Activated T-helper 2 cell treated with anti-CD3 and anti-CD28 coated beads, Interferon-gamma antibody, Interleukin-2, Interleukin-4, amounts not matched to agents 10 μg/mL and 5 μg/mL and 100 μg/mL, durations not matched to agents 14 hours and 24 hours and 36 hours (primary cell): ENCODE measurements at places on chromosomes 12 and 14. TPM values are rescaled to one million over a fixed set of nuclear protein-coding genes. Genes with fewer than 3 reads are reported as not detected.

DNA sequence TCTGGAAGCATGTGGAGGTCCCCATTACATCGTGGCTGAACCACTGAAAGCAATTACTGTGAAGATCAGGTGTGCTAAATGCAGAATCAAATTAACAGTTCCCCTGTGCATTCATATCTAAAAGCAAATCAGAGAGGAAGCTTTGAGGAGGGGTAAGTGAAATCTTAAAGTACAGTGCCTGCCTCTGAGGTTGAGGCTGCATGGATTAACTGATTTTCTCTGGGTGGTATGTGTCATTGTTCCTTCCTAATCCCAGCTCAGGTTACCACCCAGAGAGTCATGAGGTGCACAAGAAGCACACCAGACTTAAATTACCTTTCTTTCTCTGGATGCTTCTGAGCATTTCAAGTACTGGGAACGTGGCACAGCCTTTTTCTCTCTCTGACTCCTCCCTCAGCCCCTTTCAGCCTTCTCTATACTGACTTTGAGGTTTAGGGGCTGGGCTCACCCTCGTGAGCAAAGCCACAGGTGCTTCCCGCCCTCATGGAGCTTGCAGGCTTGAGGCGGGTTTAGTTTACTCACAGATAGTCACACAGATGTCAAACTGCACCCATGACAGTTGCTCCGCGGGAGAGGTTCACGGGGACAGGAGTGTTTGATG lies 237.6 kb upstream of the CRY1 start:
- H3K27ac ChIP-seq, result no peak overlapping the region
- no peak overlapping the region for H3K4me3 ChIP-seq
- H3K4me1 ChIP-seq, result peaks cover 83% of the 10 kb centered on the region
- peaks cover 23% of the 10 kb centered on the region for H3K36me3 ChIP-seq

RPGRIP1 gene
- not detected in 2 replicates for total RNA-seq

- H3K36me3 ChIP-seq, result peaks cover 52% of the 10 kb centered on the region
- peaks cover 4% of the 10 kb centered on the region for H3K4me1 ChIP-seq
- DNase-seq, result no peak
- H3K27me3 ChIP-seq, result no peaks in the 10 kb centered on the region
Measured at GRCh38 chr12:62516927-62517326, 50.3 kb downstream of the MON2 start.

- H3K4me3 ChIP-seq, result no peak overlapping the region
- H3K36me3 ChIP-seq, result no peaks in the 10 kb centered on the region
- no peaks in the 10 kb centered on the region for H3K27me3 ChIP-seq
- H3K27ac ChIP-seq, result no peak overlapping the region
- H3K4me1 ChIP-seq, result no peaks in the 10 kb centered on the region
Measured at GRCh38 chr14:42854061-42854460, 1247.4 kb downstream of the LRFN5 start.

BCAT1 gene
- total RNA-seq, result 12.7 and 12.9 TPM in 2 replicates

EID3 gene
- 9.4 and 10.1 TPM in 2 replicates for total RNA-seq

- peaks cover 74% of the 10 kb centered on the region for H3K36me3 ChIP-seq
- peak overlapping the region; percentile 88 for H3K27ac ChIP-seq
- DNase-seq, result no peak
- H3K4me1 ChIP-seq, result peaks cover 88% of the 10 kb centered on the region
- no peaks in the 10 kb centered on the region for H3K27me3 ChIP-seq
Measured at GRCh38 chr14:99252940-99253868, 18.8 kb downstream of the BCL11B start.

GRCh38 chr14:55438066-55438683 lies 2.2 kb downstream of the TBPL2 start:
- peaks cover 17% of the 10 kb centered on the region for H3K4me1 ChIP-seq
- no peak for DNase-seq
- H3K4me3 ChIP-seq, result no peak overlapping the region
- H3K27ac ChIP-seq, result no peak overlapping the region

GRCh38 chr14:20460458-20461224 lies 593 bp downstream of the PIP4P1 start:
- peak overlapping the region; percentile 71 for H3K27ac ChIP-seq
- peaks cover 22% of the 10 kb centered on the region for H3K36me3 ChIP-seq
- H3K27me3 ChIP-seq, result no peaks in the 10 kb centered on the region
- peak overlapping the region; percentile 89 for H3K4me3 ChIP-seq
- peaks cover 25% of the 10 kb centered on the region for H3K4me1 ChIP-seq

GRCh38 chr14:64235652-64236640 lies 58.2 kb downstream of the ESR2 start:
- peaks cover 25% of the 10 kb centered on the region for H3K4me1 ChIP-seq
- DNase-seq, result no peak

DNA sequence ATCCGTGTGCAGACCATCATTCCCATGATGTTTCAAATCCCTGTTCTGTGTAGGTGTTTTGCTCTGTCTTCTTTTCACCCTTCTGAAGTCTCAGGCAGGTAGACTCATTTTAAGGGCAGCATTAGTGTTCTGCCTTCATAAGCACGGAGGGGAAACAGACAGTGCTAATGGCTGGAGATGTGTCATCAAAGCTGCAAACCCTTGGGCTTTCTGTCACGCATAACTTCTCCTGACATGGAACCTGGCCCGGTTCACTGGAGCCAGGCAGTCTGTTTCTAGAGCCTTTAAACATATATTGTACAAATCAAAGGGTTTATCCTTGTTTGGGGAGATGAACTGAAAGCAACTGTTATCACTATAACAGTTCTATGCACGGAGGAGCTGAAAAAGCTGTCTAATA lies 141.4 kb downstream of the TMEM132D start:
- no peak overlapping the region for H3K4me3 ChIP-seq
- H3K27me3 ChIP-seq, result no peaks in the 10 kb centered on the region
- no peaks in the 10 kb centered on the region for H3K4me1 ChIP-seq
- no peak for DNase-seq
- no peak overlapping the region for H3K27ac ChIP-seq

SERPINA1 gene
- 1.1 and 1.3 TPM in 2 replicates for total RNA-seq

DNA sequence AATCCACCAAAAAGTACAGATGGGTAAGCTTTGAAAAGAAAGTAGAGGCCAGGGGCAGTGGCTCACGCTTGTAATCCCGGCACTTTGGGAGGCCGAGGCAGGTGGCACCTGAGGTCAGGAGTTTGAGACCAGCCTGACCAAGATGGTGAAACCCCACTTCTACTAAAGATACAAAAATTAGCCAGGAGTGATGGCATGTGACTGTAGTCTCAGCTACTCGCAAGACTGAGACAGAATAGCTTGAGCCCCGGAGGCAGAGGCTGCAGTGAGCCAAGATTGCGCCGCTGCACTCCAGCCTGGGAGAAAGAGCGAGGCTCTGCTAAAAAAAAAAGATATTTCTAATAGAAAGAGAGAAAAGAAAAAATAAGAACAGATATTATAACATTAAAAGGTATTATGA lies 134.2 kb upstream of the SLCO1C1 start:
- H3K4me1 ChIP-seq, result no peaks in the 10 kb centered on the region
- H3K4me3 ChIP-seq, result no peak overlapping the region
- DNase-seq, result no peak
- H3K27me3 ChIP-seq, result no peaks in the 10 kb centered on the region
- H3K27ac ChIP-seq, result no peak overlapping the region

TUNAR gene
- not detected in 2 replicates for total RNA-seq

DNA sequence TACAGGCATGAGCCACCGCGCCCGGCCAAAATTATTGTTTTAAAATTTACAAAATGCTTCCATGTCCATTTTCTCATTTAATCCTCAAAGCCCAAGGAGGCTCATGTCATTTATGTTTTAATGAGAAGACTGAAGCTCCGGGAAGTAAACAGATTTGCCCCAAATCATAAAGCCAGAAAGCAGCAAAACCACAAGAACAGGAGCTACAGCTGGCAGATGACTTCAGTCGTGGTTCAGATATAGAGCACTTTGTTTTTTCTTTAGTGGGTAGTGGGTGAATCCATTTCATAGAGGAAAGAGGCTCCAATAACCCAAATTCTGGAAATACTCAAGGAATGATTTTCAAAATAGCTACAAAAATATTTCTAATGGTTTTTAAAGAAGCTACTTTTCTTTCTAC lies 45.4 kb upstream of the VPS33A start:
- H3K27ac ChIP-seq, result no peak overlapping the region
- H3K4me3 ChIP-seq, result no peak overlapping the region
- peaks cover 35% of the 10 kb centered on the region for H3K36me3 ChIP-seq
- DNase-seq, result no peak
- H3K4me1 ChIP-seq, result peaks cover under 1% of the 10 kb centered on the region
- H3K27me3 ChIP-seq, result no peaks in the 10 kb centered on the region

DNA sequence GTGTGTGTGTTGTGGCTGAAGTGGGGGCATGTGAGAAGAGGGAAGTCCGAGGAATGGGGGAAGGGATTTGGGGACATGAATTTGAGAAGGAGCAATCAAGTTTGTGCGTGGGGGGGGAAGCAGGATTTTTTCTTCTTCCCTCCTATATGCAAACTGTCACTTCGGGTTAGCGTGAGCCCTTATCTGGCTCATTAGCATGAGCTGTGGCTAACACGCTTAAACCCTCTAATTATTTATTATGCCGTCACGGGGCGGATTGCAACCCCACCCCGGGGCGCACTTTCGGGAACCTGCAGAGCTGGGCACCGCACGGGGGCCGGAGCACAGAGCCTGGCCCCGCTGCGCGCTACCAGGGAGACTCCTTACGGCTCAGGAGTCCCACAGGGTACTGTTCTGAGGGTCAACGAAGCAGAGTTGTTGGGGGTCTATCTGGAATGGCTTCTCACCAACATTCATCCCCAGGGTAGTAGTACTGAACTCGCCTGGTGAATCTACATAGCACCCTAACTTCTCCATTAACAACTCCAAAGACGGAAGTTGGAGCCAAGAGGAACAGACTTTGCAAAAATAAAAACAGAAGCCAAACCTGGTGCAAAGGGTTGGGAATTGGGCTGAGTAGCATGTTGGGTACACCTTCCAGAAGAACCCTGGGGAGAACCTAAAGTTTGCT lies 6.4 kb upstream of the ASCL1 start:
- no peak overlapping the region for H3K4me3 ChIP-seq
- no peak overlapping the region for H3K27ac ChIP-seq
- H3K4me1 ChIP-seq, result peaks cover 25% of the 10 kb centered on the region
- H3K27me3 ChIP-seq, result peaks cover 76% of the 10 kb centered on the region

GRCh38 chr12:26032290-26032689 lies 73.8 kb downstream of the RASSF8 start:
- H3K4me1 ChIP-seq, result no peaks in the 10 kb centered on the region
- no peak overlapping the region for H3K4me3 ChIP-seq
- DNase-seq, result no peak
- no peak overlapping the region for H3K27ac ChIP-seq

DNA sequence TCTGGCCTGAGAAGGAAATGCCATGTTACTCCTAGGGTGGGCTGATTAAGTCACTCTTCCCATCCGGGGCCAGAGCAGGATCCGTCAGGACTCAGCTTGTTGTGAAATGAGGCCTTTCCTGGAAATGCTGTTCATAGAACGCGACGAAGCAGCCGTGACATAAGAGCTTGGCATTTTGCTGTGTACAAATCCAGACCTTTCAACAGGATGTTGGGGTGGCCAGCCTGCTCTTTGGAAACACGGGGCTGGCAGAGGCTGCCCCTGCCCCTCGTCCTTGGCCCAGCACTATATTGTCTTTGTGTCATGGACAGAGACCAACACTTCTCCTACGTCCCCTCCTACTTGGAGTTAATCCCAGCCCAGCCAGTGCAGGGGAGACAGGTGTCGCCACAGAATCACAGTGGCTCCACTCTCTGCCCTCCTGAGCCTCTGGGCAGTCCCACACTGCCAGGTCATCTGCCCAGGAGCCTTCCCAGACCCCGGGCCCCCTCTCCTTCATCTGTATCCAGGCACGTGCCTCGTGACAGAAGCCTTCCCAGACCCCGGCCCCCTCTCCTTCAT lies 18.6 kb upstream of the EIF5 start:
- H3K27me3 ChIP-seq, result peaks cover 12% of the 10 kb centered on the region
- DNase-seq, result no peak
- H3K4me1 ChIP-seq, result peaks cover 1% of the 10 kb centered on the region
- H3K4me3 ChIP-seq, result no peak overlapping the region
- H3K36me3 ChIP-seq, result no peaks in the 10 kb centered on the region

SMOC1 gene
- not detected in 2 replicates for total RNA-seq

DNA sequence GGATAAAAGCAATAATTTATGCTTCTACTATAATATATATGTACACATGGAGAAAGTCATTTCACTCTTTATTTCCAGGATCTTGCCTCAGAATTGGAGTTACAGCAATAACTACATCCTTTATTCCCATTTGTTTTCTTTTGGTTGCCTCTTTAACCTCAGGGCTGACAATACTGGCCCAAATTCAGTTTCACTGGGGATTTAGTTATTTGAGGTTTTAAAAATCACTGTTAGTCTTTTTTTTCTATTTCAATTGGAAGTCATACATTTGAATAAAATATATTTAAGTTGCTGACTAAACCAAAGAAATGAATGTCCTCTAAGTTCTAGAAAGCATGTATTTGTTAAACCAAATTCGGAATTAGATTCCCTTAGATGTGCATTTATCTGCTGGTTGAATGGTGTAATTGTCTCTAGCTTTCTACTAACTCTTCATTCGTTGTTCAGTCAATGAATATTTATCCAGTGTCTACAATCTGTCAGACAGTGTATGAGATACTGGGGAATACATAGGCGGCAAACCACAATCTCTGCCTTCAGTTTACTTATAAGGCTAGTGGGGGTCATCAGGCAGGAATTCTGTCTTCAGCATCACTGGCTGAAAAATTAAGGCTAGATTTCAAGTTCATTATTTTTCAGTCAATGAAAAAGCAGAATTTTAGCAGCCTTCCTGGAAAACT lies 190.8 kb upstream of the ARHGAP5 start:
- no peak overlapping the region for H3K27ac ChIP-seq
- DNase-seq, result no peak
- H3K4me1 ChIP-seq, result no peaks in the 10 kb centered on the region
- H3K27me3 ChIP-seq, result peaks cover 6% of the 10 kb centered on the region

DNA sequence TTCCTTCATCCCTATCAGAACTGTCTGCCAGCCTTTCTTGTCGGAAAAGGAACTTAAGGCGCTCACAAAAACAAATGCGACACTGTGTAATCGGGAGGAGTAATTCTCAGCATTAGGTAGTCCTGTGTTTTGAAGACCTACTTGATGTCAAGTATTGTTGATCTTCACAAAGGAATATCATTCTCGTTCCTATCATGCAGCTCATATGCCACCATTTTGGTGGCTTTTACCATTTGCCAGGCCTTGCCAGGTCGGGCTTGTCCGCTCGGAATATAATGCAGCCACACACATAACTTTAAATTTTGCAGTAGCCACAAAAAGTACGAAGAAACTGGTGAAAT lies 903 bp upstream of the PPP4R3A start:
- peaks cover 18% of the 10 kb centered on the region for H3K4me1 ChIP-seq
- peak overlapping the region; percentile 94 for H3K4me3 ChIP-seq
- peaks cover 30% of the 10 kb centered on the region for H3K36me3 ChIP-seq
- peak overlapping the region; percentile 99 for H3K27ac ChIP-seq

TBX3 gene
- not detected in 2 replicates for total RNA-seq

DNA sequence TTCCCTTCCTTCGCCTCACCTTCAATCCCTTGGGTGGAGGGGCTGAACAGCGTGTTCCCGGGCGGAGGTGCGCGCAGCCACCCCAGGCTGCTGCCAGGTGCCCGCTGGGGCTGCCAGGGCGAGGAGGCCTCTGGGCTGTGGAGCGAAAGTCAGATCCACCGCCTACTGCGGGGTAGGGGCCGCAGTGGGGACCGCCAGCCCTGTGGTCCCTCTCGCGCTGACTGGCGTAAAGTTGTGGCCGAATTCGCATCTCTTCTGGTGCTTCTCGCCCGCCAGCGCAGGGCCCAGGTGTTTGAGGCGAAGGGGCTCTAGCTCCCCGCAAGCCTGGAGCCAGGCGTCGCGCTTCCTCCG lies 6.9 kb upstream of the HOXC4 start:
- peaks cover 93% of the 10 kb centered on the region for H3K27me3 ChIP-seq
- no peak overlapping the region for H3K4me3 ChIP-seq

SLC6A13 gene
- 0.18 and 0.21 TPM in 2 replicates for total RNA-seq

- no peak overlapping the region for H3K27ac ChIP-seq
- H3K4me1 ChIP-seq, result no peaks in the 10 kb centered on the region
- no peaks in the 10 kb centered on the region for H3K27me3 ChIP-seq
- no peak overlapping the region for H3K4me3 ChIP-seq
- no peaks in the 10 kb centered on the region for H3K36me3 ChIP-seq
- no peak for DNase-seq
Measured at GRCh38 chr12:79071498-79071897, 206.9 kb downstream of the SYT1 start.
